ENCODE measurements at places on chromosomes 3 and 15.

DNA sequence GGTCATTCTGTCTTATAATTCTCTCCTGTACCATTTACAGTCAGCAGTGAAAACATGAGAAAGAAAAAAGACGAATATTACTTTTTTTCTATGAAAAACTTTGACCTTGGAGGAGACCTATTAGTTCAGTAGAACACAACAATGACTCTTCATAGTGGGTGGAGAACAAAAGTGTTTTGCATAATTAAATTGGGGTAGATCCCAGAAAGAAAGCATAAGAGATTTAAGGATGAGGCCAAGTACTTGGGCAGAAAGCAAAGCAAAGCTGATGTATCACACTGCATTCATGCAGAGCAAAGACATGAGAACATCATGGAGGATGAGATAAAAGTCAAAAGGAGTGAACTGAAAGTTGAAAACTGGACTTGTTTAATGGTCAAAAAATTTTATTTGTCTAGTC is 1273.4 kb downstream of the ROBO2 start:
- DNase-seq = no peak

DNA sequence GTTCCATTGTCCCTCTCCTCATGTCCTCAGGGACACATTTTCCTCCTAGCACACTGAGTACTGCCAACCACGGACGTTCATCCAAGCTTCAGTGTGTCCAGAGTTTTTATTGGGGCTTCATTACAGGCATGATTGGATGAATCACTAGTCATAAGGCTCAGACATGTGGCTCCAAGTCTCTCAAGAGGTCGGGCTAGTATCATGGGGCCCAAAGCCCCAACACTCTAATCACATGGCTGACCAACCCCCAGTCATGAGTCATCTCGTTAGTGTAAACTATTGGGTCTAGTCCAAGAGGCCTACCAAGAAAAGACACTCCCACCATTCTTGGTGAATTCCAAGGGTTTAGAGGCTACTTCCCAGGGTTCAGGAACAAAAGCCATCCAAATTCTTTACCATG is 4.4 kb downstream of the TERC start:
- no peak for DNase-seq

DNA sequence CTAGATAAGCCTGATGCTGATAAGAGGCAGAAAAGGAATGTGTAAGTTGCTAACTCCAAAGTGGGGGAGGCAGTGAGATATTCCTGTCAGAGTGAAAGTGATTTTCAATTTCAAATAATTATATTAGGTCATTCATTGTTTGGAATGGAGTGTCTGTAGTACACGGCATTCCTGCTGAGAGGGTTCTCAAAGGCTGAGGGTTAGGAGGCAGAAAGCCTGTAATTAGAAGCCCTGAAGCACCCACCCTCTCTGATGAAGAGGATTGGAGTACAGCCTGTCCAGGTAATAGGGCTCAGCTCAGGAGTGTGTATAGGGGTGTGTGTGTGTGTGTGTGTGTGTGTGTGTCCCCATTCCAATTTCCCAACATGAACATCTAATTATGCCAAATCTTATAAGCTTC is 486.8 kb downstream of the MAGI1 start:
- no peak for DNase-seq

- DNase-seq = no peak
These were observed 3.7 kb downstream of the BOC start for GRCh38 chr3:113214917-113215595.

GRCh38 chr15:89820666-89821611 is 6.3 kb upstream of the ANPEP start:
- no peak for DNase-seq

DNA sequence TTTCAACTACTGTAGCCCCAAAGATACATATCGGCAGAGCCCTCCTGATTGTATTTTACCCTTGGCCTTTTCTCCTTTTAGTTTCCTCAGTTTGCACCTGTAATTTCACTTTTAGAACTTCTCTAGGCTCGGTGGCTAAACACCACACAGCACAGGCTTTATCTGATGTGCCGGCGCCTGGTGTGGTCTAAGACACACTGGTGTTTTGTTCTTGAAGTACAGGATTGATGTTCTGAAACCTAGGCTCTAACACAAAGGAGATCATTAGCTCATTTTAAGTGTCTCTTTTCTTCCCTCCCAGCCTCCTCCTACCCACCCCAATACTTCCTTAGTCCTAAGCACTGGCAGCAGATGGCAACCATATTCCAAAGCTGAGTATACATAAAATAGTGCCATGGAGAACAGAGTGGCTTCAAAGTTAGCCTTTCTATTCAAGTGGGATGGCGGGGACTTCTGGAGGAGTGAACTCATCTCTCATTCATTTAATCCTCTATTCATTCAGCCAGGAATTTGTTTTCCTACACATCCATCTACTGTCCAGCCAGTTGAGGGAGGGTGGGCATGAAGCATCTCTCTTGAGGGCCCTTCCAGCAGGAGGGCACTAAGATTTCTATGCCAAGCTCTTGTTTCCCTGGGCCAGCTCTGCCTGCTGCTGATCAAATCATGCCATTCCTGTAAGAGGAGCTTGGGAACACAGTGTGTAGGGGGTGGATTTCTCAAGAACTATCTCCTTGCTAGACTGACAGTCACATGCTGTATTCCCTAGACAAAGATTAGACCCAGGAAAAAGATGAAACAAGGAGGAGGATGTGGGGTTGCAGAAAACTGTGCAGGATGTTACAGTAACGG is 71.2 kb downstream of the TIGIT start:
- DNase-seq = no peak

All from right lung (tissue), 10 donors.